ENCODE measurements at places on chromosomes 5 and 9.

DNA sequence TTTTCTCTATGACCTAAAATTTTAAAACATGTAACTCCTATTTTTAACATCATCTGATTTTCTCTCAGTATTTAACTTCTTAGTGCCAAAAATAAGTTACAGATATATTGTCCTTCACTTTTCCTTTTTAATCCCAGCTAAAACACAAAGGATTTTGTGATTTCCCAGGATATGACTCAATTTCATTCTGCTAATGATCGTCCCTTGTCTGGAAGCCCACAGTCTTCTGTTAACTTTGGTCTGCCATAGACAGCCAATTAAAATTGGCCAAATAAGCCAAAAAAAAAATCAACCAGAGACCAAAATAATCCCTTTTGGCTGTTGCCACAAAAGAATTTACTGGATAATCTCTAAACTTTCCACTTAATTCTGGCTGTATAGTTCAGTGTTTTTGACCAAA lies 124.5 kb upstream of the FST start:
- DNase-seq: no peak

GRCh38 chr5:164962329-164962961 lies 1457.0 kb downstream of the MAT2B start:
- DNase-seq: no peak

- DNase-seq: no peak
These were observed 22.6 kb downstream of the MRRF start for GRCh38 chr9:122287214-122287720.

DNA sequence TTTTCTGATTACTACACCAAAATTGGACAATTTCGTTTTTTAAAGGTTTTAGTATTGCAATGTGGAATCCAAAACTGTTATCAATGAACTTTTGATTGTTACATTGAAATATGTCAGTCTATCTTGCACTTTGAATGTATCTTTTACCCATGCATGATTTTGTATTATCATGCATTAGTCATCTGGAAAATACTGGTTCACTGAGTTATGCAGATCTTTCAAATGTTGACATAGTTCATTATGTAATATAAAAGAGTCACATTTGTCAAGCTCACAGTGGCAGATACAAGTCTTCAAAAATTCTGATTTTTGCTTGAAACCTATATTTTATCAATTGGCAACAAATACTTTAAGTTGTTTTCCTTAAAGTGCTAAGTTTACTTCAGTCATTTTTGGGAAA lies 85.2 kb downstream of the NR3C1 start:
- no peak for DNase-seq

DNA sequence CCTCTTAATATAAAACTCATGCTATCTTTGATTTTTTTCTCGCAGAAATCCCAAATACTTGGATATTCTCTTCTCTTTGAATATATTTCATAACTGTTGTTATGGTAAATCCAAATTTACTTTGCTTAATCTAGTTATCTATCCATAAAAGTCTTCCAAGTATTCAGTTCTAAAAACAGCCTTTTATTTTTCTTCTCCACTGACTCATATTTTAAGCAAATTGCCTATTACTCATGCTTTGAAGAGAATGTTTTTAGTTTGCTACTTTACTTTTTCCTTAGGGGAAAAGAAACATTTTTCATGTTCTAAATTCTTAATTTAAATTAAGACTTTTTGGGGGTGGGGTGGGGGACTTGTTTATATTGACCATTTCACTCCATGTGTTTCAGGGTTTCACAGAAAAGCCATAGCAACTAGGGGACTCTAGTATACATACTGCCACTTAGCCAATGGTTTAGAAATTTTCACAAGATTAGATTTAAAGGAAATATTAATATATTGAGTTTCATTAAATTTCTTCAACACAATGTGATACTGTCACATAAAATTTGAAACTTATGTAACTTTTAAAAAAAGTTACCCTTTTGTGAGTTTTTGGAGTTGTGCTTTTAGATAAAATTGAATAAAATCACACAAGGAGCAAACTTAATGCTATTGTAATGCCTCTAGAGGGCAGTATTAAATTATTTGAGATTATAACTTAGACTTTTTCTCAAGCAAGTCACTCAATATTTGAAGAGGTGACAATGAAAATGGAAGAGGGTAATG lies 545.8 kb upstream of the ARRDC3 start:
- peak; percentile 21 for DNase-seq

- no peak for DNase-seq
These were observed 88.8 kb upstream of the SH3GL2 start for GRCh38 chr9:17490110-17490509.

All from NCI-H1436 treated with DMSO at 0.1 percent for 48 hours (cell line).